ENCODE measurements at places on chromosomes 13 and 19.
A peak's percentile ranks its signal among the peaks of the same experiment; 100 is the strongest.

GRCh38 chr19:48418317-48419064 lies 25.0 kb downstream of the GRIN2D start:
- peak; percentile 64 for DNase-seq

GRCh38 chr19:931860-932647 lies 6.2 kb downstream of the ARID3A start:
- DNase-seq: no peak

- DNase-seq: peak; percentile 31
These were observed 385.8 kb downstream of the KCNRG start for GRCh38 chr13:50401049-50401505.

DNA sequence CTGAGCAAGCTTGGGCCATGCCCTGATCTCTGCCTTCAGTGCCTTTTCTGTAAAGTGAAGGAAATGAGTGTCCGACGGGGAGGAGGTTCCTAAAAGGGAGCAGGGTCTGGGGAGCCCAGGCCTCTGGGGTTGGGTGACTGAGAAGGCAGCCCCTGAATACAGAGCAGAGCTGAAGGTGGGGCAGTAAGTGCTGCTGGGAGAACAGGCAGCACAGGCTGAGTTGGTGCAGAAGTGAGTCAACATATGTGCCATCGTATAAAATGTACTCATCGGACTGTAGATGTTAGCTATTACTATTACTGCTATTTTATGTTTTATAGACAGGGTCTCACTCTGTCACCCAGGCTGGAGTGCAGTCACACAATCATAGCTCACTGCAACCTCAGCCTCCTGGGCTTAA lies 1.0 kb upstream of the HAMP start:
- DNase-seq: no peak

GRCh38 chr13:36297366-36298338 lies at the start of gene CCDC169:
Gene CCDC169 (minus strand): TSS chr13:36297814. CDS start chr13:36297719, 95 bp downstream.
- peak; percentile 44 for DNase-seq

- DNase-seq: no peak
These were observed 7.5 kb upstream of the WDR88 start for GRCh38 chr19:33124207-33125098.

DNA sequence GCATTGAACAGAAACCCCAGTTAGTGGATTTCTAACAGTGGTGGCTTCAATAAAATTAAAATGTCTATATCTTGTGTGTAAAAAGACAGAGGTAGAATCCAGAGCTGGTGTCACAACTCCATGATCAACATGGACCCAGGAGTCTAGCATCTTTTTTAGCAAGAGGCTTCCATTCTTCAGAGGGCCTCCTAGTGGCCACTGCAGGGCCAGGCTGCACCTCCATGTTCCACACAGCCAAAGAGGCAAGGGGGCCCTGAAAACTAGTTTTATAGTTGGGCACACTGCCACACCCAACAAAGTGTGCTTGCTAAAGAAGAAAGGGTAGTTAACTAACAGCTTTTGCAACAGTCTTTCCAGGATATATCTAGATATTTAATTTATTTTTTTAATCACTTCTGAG lies 12.9 kb downstream of the N4BP2L1 start:
- no peak for DNase-seq

- no peak for DNase-seq
These were observed 3.5 kb downstream of the CIC start for GRCh38 chr19:42272535-42272897.

GRCh38 chr13:70864731-70865130 lies 756.5 kb upstream of the KLHL1 start:
- no peak for DNase-seq

GRCh38 chr13:50783066-50783465 lies 60.4 kb downstream of the DLEU7 start:
- DNase-seq: no peak

- no peak for DNase-seq
These were observed 3.9 kb upstream of the UBL5 start for GRCh38 chr19:9823816-9824215.

- DNase-seq: no peak
These were observed 4.2 kb downstream of the ARHGAP45 start for GRCh38 chr19:1070931-1071791.

- DNase-seq: peak; percentile 29
These were observed 661.0 kb downstream of the SLITRK1 start for GRCh38 chr13:83221256-83221655.

GRCh38 chr13:98291658-98292057 lies 114.6 kb upstream of the RNF113B start:
- DNase-seq: no peak

DNA sequence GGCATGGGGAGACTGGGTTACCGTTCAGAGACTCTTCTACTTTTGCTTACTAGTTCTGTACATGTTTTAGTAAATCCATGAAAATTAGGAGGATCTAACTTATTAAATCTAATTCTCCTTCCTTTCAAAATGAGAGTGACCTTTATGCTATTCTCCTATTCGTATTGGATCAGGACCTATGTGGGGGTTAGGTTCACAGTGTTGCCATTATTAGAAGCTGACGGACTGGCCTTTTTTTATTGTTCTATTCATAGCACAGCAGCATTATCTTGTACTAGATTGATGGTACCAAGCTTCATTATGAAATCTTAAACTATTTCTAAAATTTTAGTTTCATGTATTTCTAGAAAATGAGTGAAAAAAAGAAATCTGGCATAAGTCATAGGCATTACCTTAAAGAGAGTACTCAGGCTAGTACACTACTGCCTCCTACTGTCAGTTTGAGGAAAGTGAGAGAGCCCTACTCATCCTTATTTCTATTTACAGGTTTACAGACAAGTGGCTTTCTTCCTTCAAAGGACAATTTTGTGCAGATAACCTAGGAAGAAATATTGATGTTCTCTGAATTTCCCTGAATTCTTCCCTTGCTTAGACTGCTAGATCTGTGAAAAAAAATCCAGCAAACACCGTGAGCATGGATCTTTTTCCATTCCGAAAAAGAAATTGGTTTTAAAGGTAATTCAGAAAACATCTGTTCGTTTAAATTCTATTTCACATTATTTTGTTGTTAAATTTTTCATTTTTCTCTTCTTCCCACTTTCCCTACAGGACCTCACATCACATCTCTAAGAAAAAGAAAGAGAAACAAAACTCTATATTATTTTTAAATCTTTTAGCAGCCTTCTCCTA lies 485.5 kb downstream of the DIAPH3 start:
- peak; percentile 49 for DNase-seq

GRCh38 chr13:39016787-39017186 lies 21.1 kb downstream of the PROSER1 start:
- peak; percentile 10 for DNase-seq

DNA sequence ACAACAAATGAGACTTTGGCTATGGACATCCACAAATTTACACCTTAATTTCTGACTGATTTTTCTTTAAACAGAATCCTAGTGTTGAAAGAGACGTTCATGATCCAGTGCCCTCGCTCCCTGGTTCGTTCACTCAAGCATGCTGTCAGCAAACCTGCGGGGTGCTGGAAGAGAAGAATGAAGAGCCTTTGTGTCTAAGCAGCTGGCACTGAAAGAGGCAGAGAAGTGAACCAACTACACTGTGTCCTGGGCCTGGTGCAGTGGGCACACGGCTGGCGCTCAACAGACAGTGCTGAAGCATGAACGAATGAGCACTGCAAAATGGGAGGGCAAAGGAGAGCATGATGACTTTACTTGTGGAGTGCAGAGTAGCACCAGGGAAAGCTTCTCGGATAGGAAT lies 46.8 kb downstream of the MIPEP start:
- DNase-seq: no peak

GRCh38 chr13:41978007-41978406 lies 17.1 kb upstream of the VWA8 start:
- no peak for DNase-seq

All from H4 (cell line).